Endodermal cell (in vitro differentiated cells): ENCODE measurements at places on chromosomes 5 and 9. TPM values are rescaled to one million over a fixed set of nuclear protein-coding genes. Genes with fewer than 3 reads are reported as not detected.
A peak's percentile ranks its signal among the peaks of the same experiment; 100 is the strongest.

DNA sequence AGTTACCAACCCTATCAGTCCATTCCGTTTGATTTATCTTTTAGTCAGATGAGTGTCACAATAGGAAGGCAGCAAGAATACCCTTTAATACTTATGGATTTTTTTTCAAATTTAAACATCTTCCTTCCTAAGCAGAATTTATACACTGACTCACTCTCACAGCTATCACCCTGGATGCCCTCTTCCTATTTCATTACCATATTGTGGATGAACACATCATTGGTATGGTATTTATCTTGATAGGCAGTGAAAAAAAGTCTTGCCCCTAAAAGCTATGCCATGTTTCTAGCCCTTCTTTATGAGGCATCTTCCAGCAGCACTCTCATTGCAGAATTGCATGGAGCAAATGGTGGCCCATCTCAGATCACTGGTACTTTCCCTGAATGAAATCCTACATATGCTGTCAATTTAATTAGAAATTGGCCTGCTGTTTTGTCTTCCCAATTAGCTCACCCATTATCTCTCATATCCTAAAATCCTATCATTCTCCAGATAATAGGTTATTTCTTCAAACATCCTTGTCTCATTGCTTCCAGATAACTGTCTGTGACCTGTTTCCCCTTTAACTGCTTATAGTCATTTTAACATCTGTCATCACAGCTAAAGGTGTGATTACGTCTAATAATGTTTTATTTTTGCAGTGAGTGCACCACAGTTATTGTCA is 433.5 kb upstream of the POU5F2 start:
- H3K4me3 ChIP-seq = no peak overlapping the region
- no peaks in the 10 kb centered on the region for H3K27me3 ChIP-seq
- no peaks in the 10 kb centered on the region for H3K4me1 ChIP-seq
- no peak for DNase-seq

- H3K4me3 ChIP-seq = no peak overlapping the region
- H3K36me3 ChIP-seq = peaks cover 38% of the 10 kb centered on the region
- no peaks in the 10 kb centered on the region for H3K27me3 ChIP-seq
These were observed 93.0 kb downstream of the PRKACG start for GRCh38 chr9:68920921-68921320.

GRCh38 chr9:9893837-9894236 is 719.0 kb downstream of the PTPRD start:
- DNase-seq = no peak
- H3K27me3 ChIP-seq = no peaks in the 10 kb centered on the region
- no peak overlapping the region for H3K27ac ChIP-seq
- no peak overlapping the region for H3K4me3 ChIP-seq
- H3K4me1 ChIP-seq = no peaks in the 10 kb centered on the region

- H3K36me3 ChIP-seq = no peaks in the 10 kb centered on the region
- H3K4me1 ChIP-seq = peaks cover 9% of the 10 kb centered on the region
- no peak overlapping the region for H3K4me3 ChIP-seq
These were observed 179.0 kb upstream of the MOCS2 start for GRCh38 chr5:53288511-53288910.

- no peak for DNase-seq
- H3K4me3 ChIP-seq = no peak overlapping the region
- no peak overlapping the region for H3K27ac ChIP-seq
- H3K4me1 ChIP-seq = peaks cover 5% of the 10 kb centered on the region
- H3K36me3 ChIP-seq = no peaks in the 10 kb centered on the region
These were observed 11.3 kb downstream of the MYMK start for GRCh38 chr9:133513214-133514100.

DNA sequence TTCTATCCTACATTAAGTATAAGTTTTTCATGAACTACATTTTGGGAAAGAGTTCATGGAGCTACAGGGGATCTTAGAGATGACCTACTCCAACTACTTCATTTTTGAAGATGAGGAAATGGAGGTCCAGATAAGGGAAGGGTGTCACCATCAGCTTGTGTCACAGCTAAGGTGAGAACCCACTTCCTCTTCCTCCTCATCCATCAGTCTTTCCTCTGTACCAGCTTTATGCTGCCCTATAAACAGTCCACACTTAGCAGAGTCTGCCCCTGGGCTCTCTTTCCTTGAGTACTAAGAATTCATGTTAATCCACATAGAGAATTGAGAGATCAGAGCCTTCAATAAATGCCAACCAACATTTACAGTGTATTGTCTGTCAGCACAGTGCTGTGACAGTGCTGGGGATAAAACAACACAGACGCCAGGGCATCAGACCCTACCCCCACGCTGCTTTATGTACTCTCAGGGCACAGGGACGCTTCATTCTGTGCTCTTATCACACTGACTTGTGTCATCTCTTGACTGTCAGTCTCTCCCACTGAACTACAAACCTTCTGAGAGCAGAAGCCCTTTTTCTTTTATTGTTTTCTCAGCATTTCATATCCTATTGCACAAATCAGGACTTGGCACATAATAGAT is 22.1 kb downstream of the ADRB2 start:
- H3K36me3 ChIP-seq = no peaks in the 10 kb centered on the region
- peaks cover 13% of the 10 kb centered on the region for H3K27me3 ChIP-seq
- DNase-seq = no peak
- H3K27ac ChIP-seq = no peak overlapping the region

GRCh38 chr9:92950359-92950955 is 3.1 kb downstream of the FGD3 start:
- no peak overlapping the region for H3K27ac ChIP-seq
- no peaks in the 10 kb centered on the region for H3K36me3 ChIP-seq
- no peaks in the 10 kb centered on the region for H3K4me1 ChIP-seq

DNA sequence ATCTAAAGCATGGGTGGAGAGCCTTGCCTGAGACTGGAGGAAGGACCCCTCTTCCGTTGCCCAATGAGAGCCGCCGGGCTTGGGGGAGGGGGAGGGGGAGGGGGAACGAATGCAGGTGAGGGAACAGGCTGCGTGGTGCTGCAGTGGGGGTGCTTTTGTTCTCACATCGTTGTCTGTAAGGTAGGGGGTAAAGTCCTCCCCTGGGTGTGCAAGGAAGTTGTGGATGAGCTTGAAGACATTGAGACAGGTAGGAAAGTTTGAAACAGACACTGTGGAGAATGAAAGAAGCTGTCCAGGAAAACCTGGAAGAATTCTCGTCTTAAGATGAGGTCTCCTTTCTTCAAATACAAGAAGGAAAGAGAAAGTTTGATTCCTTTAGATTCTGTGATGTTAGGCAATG is 94.1 kb upstream of the LIFR start:
- no peak overlapping the region for H3K4me3 ChIP-seq
- H3K36me3 ChIP-seq = no peaks in the 10 kb centered on the region
- H3K27me3 ChIP-seq = no peaks in the 10 kb centered on the region
- H3K4me1 ChIP-seq = peaks cover 6% of the 10 kb centered on the region
- DNase-seq = peak; percentile 62

DNA sequence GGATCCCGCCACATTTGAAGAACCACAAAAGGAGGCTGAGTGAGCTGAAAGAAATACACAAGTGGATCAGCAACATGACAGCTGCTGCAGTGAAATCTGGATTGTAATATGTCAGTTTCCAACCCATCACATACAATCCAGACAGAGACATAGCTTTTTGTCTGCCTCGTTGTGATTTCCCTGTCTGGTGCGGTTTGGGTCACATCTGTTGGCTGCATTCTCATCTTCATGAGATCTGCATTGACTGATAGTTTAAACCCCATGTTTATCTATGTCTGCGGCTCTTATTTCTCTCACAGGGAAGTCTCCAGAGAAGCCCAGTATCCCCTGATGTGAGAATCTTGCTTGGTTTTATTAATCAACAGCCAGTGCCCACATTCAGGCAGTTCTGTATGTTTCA is 403.1 kb upstream of the ZNF608 start:
- no peak overlapping the region for H3K27ac ChIP-seq
- no peaks in the 10 kb centered on the region for H3K27me3 ChIP-seq
- peaks cover 2% of the 10 kb centered on the region for H3K4me1 ChIP-seq
- DNase-seq = no peak

DNA sequence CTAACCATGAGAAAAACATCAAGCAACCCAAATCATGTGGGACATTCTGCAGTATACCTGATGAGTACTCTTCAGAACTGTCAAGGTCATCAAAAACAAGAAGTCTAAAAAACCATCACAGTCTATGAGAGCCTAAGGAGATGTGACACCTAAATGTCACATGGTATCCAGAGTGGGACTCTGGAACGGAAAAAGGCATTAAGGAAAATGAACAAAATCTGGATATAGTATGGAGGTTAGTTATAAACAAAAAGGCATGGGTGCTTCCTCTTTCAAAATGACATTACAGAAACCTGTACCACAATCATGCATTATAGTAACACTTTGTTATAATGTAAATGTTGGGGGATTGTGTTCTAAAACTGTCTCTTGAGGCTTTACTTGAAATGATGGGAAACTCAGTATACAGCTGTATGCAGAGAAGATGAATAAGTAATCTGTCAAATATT is 47.4 kb downstream of the PRKACG start:
- H3K27ac ChIP-seq = no peak overlapping the region
- H3K36me3 ChIP-seq = peaks cover 9% of the 10 kb centered on the region
- H3K4me1 ChIP-seq = no peaks in the 10 kb centered on the region
- H3K27me3 ChIP-seq = no peaks in the 10 kb centered on the region
- DNase-seq = no peak
- no peak overlapping the region for H3K4me3 ChIP-seq

GRCh38 chr5:10690460-10691440 is 70.3 kb downstream of the DAP start:
- DNase-seq = no peak
- H3K27me3 ChIP-seq = no peaks in the 10 kb centered on the region
- peaks cover 23% of the 10 kb centered on the region for H3K36me3 ChIP-seq
- no peak overlapping the region for H3K4me3 ChIP-seq
- no peak overlapping the region for H3K27ac ChIP-seq
- peaks cover 5% of the 10 kb centered on the region for H3K4me1 ChIP-seq

GRCh38 chr9:133692364-133692985 is 45.7 kb downstream of the SARDH start:
- H3K4me3 ChIP-seq = no peak overlapping the region
- no peaks in the 10 kb centered on the region for H3K27me3 ChIP-seq
- no peaks in the 10 kb centered on the region for H3K4me1 ChIP-seq
- no peak overlapping the region for H3K27ac ChIP-seq

The CCDC69 gene
- total RNA-seq = 4.8 and 6.4 TPM in 2 replicates

The SLC45A2 gene
- total RNA-seq = not detected in 3 replicates

The AHRR gene
- 0.86 to 1.5 TPM (median 1.4 TPM) in 3 replicates for total RNA-seq
